ENCODE measurements at places on chromosomes 5 and 9. TPM values are rescaled to one million over a fixed set of nuclear protein-coding genes. Genes with fewer than 3 reads are reported as not detected.

DNA sequence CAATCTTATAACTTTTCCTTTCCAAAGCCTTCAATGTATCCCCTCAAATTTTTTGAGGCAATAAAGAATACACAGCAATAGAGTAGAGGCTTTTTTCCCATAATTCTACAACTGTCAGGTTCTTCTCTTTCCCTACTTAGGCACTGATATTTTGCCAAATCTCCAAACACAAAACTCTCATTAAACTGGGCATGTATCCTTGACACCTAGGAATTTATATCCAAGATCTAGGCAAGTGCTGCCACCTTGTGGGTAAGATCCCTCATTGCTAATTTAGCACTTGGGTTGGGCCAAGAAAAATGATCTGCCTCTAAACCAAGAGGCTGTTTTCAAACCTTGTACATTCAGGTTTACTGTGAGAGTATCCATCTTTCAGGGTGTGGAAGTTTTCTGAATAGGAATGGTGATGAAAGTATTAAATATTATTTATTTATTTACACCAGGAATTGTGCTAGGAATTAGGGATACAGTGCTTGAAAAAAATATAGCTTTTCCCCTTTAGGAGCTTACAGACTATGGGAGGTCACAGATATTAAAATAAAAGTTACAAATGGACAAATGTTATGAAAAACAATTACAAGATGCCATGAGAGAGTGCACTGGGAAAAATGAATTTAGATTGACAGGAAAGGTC, 17.6 kb downstream of the TSTD2 start:
- peak; percentile 81 for DNase-seq
- no peak overlapping the region for H3K4me3 ChIP-seq
- no peaks in the 10 kb centered on the region for H3K27me3 ChIP-seq
- H3K27ac ChIP-seq, result no peak overlapping the region
- H3K36me3 ChIP-seq, result peaks cover 62% of the 10 kb centered on the region

GRCh38 chr5:119313658-119314605, 41.9 kb upstream of the TNFAIP8 start:
- DNase-seq, result peak; percentile 31
- peaks cover 26% of the 10 kb centered on the region for H3K36me3 ChIP-seq
- H3K27me3 ChIP-seq, result no peaks in the 10 kb centered on the region
- H3K27ac ChIP-seq, result no peak overlapping the region
- H3K4me1 ChIP-seq, result peaks cover 10% of the 10 kb centered on the region

GRCh38 chr5:11719888-11720481, 184.3 kb downstream of the CTNND2 start:
- H3K4me3 ChIP-seq, result no peak overlapping the region
- H3K36me3 ChIP-seq, result no peaks in the 10 kb centered on the region
- DNase-seq, result peak; percentile 92
- no peaks in the 10 kb centered on the region for H3K4me1 ChIP-seq
- H3K27me3 ChIP-seq, result no peaks in the 10 kb centered on the region
- no peak overlapping the region for H3K27ac ChIP-seq

GRCh38 chr9:75149841-75150241, 61.5 kb downstream of the OSTF1 start:
- peaks cover 29% of the 10 kb centered on the region for H3K36me3 ChIP-seq

DNA sequence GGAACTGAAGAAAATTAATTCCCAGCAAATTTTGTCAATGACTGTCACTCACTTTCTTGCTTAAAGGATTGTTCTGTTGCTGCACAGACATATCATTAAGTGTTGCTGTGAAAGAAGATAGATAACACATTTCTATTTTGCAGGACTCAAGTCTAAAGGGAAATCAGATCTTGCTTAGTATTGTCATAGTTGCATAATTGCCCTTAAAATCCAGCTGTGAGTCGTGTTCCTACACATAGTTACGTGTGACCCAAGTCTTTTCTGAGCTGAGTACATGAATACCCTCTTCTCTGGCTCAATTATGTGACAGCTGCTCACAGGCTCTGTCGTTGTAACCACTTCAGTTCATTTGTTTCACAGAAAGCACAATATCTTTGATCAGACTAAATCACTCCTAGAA, 390.8 kb downstream of the DTWD2 start:
- no peak overlapping the region for H3K4me3 ChIP-seq
- H3K27ac ChIP-seq, result no peak overlapping the region
- no peaks in the 10 kb centered on the region for H3K36me3 ChIP-seq
- H3K27me3 ChIP-seq, result no peaks in the 10 kb centered on the region
- no peak for DNase-seq

DNA sequence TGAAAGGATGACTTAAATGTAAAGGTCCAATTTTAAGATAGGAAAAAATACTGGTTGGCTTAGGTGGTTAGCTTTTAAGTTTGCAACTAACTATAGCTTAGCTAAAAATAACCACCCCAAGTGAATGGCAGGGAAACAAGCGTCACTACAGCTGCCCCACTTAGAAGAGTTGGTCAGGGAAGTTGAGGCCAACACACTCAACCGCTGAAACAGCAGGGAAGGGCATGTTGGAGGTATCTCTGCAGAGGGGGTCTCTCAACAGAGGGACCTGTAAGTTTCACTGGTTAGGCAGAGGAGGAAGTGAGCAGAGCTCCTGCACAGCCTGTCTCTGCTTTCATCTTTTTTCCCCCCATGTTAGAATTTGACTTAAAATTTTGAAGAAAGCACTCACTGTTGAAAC, 75.3 kb downstream of the LHFPL2 start:
- H3K4me1 ChIP-seq, result peaks cover 10% of the 10 kb centered on the region
- H3K36me3 ChIP-seq, result peaks cover 40% of the 10 kb centered on the region
- no peak overlapping the region for H3K27ac ChIP-seq
- no peak for DNase-seq

GRCh38 chr5:83049370-83049885, 27.8 kb downstream of the TMEM167A start:
- no peak for DNase-seq
- no peaks in the 10 kb centered on the region for H3K27me3 ChIP-seq
- no peak overlapping the region for H3K4me3 ChIP-seq
- no peaks in the 10 kb centered on the region for H3K4me1 ChIP-seq
- H3K27ac ChIP-seq, result no peak overlapping the region

DNA sequence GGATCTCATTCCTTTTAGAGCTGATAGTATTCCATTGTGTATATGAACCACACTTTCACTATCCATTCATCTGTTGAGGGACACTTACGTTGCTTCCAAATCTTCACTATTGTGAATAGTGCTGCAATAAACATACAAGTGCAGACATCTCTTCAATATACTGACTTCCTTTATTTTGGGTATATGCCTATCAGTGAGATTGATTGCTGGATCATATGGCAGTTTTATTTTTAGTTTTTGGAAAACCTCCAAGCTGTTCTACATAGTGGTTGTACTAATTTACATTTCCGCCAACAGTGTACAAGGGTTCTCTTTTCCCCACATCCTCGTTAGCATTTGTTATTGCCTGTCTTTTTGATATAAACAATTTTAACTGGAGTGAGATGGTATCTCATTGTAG, 33.8 kb upstream of the LECT2 start:
- no peaks in the 10 kb centered on the region for H3K36me3 ChIP-seq
- no peak overlapping the region for H3K4me3 ChIP-seq
- H3K27ac ChIP-seq, result no peak overlapping the region
- no peaks in the 10 kb centered on the region for H3K27me3 ChIP-seq
- no peak for DNase-seq

DNA sequence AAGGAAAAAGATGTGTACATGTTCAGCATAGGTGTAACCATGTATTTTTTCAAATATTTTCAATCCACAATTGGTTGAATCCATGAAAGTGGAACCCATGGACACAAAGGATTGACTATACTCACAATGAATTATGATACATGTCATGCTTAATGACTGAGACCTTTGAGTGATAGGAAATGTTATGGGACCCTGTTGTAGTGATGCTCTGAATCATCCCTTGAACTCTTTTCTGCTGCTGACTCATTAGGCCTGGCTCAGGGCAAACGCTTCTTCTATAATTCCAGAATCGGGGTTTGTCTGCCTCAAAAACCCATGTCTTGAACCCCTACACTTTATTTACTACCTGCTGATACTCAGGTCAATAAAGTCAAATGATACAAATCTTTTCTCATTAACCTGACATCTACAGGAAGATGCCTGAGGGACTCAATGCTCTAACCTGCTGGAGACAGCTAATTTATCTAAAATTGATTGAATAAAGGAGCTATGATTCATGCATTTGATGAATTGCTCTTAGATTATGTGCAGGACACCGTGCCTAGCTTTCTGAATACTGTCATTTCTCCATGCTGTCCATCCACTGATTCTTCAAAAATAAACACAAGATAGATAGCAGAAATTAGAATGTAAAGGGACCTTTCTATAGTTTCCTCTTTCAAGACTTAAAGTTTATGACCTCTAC, 260.1 kb downstream of the PRELID2 start:
- H3K36me3 ChIP-seq, result no peaks in the 10 kb centered on the region
- no peak overlapping the region for H3K27ac ChIP-seq
- peaks cover 3% of the 10 kb centered on the region for H3K4me1 ChIP-seq
- DNase-seq, result no peak

GRCh38 chr9:124453586-124454191, 3.4 kb downstream of the ADGRD2 start:
- peaks cover 6% of the 10 kb centered on the region for H3K4me1 ChIP-seq
- no peak overlapping the region for H3K27ac ChIP-seq
- no peak overlapping the region for H3K4me3 ChIP-seq
- H3K36me3 ChIP-seq, result no peaks in the 10 kb centered on the region
- DNase-seq, result peak; percentile 92
- H3K27me3 ChIP-seq, result peaks cover 37% of the 10 kb centered on the region

Gene MAMDC4
- 6.8 TPM for total RNA-seq

Gene KLHL3
- 19.4 TPM for total RNA-seq

Gene RC3H2
- 55.4 TPM for total RNA-seq

Gene FAM78A
- 5.5 TPM for total RNA-seq

Gene VCP
- 395 TPM for total RNA-seq

Gene RAD23B
- total RNA-seq, result 154 TPM
